ENCODE measurements at places on chromosomes 12 and 14.

- no peak for DNase-seq
Measured at GRCh38 chr14:96069421-96069820, 30.3 kb downstream of the C14orf132 start.

DNA sequence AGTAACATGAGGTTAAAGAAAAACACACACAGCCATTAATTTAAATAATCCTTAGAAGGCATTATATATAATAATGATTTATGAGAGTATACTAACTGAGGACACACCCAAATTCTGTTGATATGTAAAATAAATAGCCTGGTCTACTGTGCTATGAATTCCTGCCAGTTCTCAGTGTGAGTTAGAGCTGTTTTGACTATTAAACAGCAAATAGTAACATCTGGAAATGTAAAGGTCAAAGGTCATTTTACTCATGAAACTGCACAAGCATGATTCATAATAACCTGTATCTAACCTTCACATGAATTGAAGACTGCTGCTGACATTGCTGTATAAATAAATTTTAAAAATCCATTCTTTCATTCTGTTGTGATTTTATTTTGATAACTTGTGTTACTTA is 966.7 kb downstream of the SLC6A15 start:
- no peak for DNase-seq

- DNase-seq = no peak
Measured at GRCh38 chr14:99512571-99513182, 31.5 kb downstream of the CCNK start.

DNA sequence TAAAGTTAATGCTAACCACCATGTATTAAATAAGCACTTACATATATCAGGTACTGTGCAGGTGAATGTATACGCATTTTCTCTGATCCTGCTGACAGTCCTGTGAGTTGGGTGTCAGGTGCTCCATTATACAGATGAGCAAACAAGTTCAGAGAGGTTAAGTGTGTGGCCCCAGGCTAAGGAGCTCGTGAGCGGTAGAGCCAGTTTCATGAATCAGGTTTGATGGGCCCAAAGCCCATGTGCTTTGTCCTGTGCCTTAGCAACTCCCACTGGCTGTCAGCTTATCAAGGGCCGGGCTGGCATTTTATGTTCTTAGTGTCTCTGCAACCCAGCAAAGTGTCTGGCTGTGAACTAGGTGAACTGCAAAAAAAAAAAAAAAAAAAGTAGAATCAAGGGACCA is 701.2 kb upstream of the TBX3 start:
- DNase-seq = no peak

DNA sequence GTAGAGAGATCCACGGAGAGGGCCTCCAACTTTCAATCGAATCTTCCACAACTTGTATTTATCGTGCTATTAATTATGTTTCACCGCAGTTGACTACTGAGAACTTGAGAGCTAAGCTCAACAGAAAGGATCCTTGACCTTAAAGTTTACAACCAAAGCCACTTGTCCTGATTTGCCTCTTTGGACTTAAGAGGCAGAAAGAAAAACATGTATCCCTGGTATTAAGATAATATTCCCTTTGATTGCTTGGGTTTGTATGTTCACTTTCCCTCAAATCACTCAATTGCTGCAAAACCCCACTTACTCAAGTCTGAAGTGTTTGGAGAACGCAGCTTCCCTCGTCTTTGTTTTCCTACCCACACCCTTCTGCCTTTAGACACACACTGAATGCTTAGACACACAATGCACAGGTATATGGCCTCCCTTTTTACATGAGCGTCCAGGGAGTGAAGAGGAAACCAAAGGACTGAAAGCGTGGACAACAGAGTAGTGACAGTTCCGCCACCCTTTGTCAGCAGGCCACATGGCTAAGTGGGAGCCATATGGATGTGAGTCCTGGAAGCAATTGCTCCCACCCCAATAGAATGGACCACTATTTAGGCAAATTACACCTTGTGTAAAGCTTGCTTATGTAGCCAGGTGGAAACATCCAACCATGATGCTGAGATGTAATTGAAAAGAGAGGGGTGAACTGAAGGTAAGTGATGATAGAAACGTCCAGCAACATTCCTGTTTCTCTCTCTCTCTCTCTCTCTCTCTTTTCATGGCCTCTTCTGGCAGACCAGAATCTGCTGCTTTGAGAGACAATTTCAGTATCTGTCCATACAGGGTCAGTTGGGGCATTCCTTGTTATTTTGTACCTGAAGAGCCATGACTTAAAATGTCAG is 1.4 kb upstream of the PKP2 start:
- DNase-seq = no peak

GRCh38 chr12:127083008-127083949 is 1183.7 kb upstream of the TMEM132C start:
- DNase-seq = no peak

GRCh38 chr14:90582166-90582565 is 185.3 kb downstream of the CALM1 start:
- DNase-seq = no peak

GRCh38 chr12:19131025-19131444 is 1.5 kb downstream of the PLEKHA5 start:
- DNase-seq = no peak

- DNase-seq = no peak
Measured at GRCh38 chr14:95606266-95606665, 71.4 kb downstream of the GLRX5 start.

DNA sequence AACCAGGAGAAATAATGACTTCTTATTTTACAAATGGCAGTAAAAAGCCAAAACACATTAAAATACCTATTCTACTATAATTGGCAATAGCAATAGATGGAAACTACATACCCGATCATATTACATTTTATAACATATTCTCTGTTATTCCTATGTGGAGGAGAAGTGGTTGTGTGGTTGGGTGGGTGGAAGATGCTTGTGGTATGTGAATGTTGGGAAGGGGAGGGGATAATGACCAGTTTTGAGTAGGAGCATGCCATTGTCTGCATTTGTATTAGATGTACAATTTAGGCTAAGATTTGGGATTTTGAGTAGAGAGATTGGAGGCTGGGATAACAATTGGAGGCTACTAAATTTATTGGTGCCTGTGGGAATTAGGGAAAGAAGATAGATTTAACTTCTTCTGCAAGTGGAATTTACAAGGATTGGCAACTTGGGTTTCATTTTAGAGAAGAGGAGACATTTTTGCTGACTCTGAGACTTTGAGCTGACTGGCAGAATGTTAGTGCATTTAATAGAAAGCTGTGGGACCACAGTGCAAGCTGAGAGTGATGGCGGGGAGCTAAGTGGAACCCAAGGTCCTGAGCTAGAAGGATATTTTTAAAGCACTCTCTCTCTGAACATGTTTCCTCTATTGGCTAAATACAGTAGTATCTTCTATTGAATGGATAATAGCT is 65.2 kb downstream of the SLC16A7 start:
- DNase-seq = no peak

DNA sequence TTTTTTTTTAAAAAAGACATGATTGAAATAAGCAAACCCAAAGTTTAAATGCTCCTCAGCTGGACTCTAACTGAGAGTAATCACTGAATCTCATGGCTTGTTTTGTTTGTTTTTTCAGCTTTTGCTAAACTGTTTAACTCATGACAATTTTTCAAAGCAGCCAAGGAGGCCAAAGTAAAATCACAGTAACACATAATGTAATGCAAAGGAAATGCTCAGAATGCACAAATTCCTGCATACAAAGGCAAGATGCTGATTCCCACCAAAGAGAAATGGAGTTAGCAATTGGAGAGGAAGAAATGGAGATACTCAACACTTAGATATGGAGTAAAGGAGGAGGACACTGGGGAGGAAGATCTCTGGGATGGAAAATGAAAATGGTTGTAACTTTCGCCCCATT is 126.2 kb upstream of the SOX5 start:
- DNase-seq = no peak

DNA sequence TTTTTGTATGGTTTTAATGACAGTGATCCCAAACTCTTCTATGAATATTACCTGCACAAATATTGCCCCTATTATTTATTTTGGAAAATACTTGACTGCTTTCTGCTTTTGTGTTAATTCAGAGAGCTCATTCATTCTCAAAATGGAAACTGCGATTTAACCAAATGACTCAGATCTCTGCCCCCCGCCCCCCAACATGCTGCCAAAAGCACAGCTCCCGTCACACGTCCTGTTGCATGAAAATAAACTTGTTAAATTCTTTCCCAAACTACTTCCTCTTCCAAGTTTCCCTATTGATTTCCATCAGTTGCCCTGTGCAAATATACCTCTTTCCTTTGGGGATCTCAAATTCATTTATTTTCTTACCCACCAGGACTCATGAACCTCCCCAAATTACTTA is 18.0 kb upstream of the NRDE2 start:
- DNase-seq = no peak

DNA sequence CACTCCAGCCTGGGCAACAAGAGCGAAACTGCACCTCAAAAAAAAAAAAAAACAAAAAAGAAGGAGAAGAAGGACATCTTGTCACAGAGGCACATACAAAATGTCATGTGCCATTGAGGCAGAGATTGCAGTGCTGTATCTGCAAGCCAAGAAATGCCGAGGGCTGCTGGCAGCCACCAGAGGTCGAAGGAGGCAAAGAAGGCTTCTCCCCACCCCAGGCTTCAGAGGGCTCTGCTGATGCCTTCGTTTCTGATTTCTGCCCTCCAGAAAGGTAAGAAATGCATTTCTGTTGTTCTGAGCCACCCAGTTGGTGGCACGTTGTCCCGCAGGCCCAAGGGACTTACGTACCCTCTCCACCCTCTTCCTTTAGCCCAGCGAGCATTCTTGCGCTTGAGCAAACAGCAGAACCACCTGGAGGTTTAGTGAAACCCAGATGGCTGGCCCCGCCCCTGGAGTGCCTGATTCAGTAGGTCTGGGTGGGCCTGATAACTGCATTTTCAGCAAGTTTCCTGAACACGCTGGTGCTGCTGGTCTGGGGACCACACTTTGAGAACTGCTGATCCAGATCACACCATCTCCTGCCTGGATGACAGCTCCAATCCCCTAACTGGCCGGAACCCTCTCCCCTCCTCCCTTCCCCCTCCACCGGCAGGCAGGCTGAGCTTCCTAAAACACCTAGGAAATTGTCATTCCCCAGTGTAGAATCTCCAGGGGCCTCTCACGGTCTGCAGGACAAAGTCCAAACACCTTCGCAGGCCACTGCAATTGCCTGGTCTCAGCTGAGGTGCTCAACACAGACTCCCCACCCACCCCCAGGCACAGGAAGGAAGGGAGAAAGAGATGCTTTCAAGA is 21.1 kb upstream of the SCARB1 start:
- no peak for DNase-seq

- no peak for DNase-seq
Measured at GRCh38 chr12:50056639-50056976, 788 bp upstream of the ASIC1 start.

GRCh38 chr14:69708049-69708448 is 58.9 kb upstream of the SRSF5 start:
- DNase-seq = no peak

DNA sequence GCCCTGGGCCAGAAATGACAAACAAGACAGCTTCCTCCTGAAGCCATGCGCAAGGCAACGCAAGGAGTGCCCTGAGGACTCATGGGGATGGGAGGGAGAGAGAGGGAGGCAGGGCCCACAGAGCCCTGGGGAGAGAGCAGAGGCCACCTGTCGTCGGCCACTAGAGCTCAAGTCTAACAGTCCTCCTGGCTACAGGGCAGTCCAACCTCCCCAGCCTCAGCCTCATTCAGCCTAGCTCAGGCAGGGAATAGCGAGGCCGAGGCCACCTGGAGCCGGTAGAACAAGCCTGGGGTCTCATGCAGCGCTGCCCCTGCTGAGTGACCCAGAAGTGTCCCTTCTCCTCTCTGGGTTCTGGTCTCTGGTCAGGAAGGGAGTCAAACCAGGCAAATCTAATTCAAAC is 69.5 kb downstream of the BCL11B start:
- DNase-seq = no peak

GRCh38 chr12:127383281-127383680 is 883.7 kb upstream of the TMEM132C start:
- DNase-seq = no peak

DNA sequence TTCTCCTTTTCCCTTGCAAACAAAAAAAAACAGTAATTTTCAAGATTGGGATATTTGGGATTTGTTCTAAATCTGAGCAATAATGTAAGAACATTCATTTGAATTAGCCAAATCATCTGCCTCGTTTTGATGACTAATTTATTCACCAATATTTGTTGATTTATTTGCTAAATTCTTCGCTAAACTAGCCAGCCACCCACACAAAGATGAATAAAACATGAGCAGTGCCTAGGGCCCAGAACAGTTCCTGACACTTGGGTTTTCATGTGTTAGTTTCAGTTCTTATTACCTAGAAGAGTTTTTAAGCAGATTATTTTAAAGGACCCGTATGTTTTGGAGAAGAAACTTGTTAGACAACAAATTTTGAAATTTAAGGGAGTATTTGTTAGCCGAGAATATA is 1.4 kb downstream of the ETNK1 start:
- DNase-seq = no peak

- no peak for DNase-seq
Measured at GRCh38 chr12:31220061-31220460, 105.9 kb downstream of the SINHCAF start.

- no peak for DNase-seq
Measured at GRCh38 chr12:1857086-1857485, 36.7 kb downstream of the LRTM2 start.

DNA sequence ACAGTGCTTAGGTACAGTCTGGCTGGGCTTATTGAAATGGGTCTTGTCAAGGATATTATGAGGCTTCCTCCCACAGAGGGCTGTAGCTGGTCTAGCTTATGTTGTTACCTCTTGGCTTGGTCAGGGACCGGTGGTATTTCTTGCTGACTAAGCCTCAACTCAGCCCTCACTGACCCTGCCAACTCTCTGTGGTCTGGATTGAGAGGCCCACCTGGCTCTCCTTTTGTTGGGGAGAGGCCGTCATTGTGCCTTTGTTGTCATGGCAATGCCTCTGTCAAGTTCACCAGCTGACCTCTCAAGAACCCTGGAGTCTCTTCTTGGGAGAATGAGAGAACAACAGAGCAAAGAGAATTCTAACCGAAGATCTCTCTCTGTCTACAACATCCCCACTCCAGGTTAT is 245.6 kb upstream of the NPAS3 start:
- no peak for DNase-seq

DNA sequence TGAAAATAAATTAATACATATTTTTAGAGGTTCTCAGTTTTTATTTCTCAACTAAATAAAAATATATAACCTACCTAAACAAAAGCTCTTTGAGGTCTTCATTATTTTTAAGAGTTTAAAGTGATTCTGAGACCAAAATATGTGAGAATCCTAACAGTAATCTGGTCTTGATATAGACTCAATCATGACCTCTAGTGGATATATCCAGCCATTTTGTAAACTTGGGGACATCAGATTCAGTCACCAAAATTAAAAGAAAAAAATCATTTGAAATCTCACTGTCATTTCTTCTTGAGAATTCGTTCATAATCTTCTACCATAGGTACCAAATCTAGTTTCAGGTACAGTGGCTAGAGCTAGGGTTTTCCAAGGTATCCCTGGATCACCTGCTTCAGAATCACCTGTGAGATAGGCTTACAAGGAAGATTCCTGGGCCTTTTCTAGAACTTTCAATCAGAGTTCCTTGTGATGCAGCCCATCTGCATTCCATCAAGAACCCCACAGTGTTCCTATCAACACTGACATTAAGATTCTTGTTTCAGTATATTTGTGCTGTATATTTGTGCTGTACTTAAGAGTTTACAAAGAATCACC is 214.9 kb downstream of the ADAMTS20 start:
- no peak for DNase-seq

GRCh38 chr12:77995436-77996167 is 164.9 kb downstream of the NAV3 start:
- no peak for DNase-seq

- DNase-seq = no peak
Measured at GRCh38 chr14:62696331-62696924, 348.8 kb downstream of the KCNH5 start.

GRCh38 chr12:121287267-121287954 is 9.1 kb downstream of the CAMKK2 start:
- no peak for DNase-seq
